ENCODE measurements at places on chromosomes 1 and 21.
A peak's percentile ranks its signal among the peaks of the same experiment; 100 is the strongest.

DNA sequence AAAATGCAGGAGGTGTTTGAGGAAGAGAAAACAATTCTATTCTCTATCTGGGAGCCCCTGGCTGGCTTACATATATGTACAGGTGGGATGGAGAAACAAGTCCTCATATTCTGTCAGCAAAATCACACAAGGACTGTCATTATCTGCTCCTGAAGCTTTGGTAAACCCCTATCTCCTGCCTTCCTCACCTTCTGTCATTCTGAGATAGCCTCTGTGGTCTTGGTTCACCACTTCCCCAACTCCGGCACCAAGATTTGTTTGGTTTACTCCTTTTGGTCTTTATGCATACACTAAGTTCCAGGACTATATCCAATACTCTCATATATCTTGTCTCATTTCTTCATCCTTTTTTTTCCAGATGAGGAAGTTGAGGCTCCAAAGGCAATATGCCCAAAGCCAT lies 551.1 kb downstream of the PLPP3 start:
- no peak for DNase-seq

DNA sequence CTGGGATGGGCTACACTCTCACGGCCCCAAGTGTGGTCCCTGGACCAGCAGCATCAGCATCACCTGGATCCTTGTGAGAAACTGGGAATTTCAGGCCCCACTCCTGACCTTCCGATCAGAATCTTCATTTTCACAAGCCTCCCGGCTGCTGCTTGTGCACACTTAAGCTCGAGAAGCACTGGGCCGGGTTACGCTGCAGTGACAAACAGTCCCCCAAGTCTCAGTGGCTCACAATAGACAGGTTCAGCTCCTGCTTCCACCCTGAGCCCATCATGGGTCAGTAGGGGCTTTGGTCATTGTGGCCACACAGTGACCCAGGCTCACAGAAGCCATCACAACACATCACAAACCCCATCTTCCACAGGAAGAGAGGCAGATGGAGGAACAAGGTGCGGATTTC lies 63.5 kb downstream of the FHAD1 start:
- DNase-seq: no peak

DNA sequence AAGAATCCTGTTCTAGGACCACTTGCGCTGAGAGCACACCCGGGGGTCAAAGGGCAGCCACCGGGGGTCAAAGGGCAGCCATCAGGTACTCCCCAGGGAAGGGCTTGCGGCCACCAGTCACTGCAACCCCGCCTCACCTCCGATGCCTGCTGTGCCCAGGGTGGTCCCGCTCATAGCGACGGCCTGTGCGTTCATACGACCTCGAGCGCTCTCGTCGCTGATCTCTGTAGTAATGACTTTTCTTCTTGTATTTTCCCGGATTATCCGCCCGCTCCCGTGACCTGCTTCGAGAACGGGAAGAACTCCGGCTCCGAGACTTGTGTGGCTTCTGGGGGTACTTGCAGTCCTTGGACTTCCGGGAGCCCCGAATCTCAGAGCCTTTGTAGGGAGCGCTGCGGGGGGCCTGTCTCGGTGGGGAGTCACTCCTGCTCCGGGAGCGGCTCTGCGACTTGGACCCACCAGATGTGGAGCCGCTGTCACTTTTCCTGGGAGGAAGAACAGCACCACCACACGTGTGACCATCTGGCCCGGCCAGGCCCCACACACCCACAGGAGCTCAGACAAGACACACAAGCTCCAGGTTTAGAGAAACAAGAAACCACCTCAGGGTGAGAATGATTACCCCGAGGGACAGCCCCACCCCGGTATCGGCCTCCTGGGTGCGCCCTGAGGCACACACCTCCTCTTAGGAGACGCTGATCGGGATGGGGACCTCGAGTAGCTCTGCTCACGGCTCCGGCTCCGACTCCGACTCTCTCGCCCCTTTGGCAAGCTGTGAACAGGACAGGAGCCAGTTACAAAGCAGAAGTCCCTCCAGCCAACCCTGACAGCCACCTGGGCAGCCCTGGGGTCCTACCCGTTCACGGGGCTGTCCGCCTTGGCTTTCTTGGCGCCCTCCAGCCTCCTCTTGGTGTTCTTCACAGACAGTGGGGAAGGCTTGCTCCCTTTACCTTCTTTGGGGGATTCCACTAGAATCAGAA lies 11.7 kb downstream of the CCNL2 start:
- no peak for DNase-seq

DNA sequence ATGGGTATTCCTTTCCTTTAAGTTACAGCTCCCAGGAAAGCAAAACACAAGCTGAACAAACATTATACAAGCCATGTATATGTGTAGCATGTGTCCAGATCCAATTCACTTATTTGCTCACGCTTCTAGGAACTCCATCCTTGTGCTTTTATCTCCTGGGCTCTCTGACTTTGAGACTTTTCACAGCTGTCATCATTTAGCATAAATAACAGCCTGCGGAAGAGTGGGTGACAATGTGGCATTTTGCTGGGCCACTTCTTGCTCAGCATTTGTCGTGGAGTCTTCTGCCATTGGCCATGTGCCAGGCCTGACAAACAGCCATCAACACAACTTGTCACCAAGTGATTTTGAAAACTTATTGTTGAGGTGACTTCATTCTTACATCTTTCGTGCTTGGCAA lies 164.3 kb downstream of the KIF26B start:
- DNase-seq: no peak

- DNase-seq: peak; percentile 6
Observed at GRCh38 chr1:76463849-76464248, 389.3 kb downstream of the ST6GALNAC3 start.

- DNase-seq: peak; percentile 86
Observed at GRCh38 chr1:221712776-221713431, 29.0 kb downstream of the DUSP10 start.

GRCh38 chr1:91582431-91582921 lies 81.8 kb downstream of the CDC7 start:
- DNase-seq: no peak

DNA sequence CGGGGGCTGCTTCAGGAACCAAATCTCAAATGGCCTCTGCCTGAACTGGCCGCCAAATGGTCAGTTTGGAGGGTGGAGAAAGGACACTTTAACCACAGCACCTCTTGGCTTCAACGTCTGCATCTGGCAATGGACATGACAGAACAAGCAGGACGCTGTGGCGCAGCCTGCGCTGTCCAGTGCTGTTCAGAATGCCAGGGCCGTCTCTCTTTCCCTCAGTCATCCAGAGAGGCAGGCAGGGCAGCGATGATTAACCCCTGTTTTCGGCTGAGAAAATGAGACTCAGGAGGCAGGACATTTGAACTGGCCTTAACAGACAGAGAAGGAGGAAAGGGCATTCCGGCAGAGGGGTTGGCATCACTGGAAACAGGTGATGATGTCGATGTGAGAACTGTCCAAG lies 48.6 kb downstream of the GLIS1 start:
- DNase-seq: no peak

- DNase-seq: peak; percentile 70
Observed at GRCh38 chr1:21439721-21440629, at the start of gene NBPF3. NBPF3 (plus strand) TSS chr1:21440137; CDS start chr1:21445087, 4,950 bp downstream.

GRCh38 chr1:224087286-224087794 lies 26.6 kb upstream of the FBXO28 start:
- DNase-seq: no peak

DNA sequence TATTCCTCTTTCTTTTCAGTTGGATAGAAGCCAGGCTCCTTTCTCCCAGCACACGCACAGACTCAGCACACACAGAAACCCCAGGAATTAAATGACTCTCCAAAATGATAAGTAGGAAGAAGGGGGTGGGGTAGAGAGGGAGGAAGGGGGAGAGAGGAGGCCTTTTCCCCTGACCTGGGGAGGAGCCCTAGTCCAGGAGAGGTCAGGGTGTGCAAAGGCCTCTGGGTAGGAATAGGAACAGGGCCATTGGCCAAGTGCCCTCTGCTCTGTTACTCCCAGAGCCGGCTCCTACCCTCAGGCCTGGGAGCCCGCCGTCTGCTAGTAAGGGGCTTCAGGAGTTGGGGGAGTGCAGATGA lies 35.6 kb upstream of the PUM1 start:
- no peak for DNase-seq

DNA sequence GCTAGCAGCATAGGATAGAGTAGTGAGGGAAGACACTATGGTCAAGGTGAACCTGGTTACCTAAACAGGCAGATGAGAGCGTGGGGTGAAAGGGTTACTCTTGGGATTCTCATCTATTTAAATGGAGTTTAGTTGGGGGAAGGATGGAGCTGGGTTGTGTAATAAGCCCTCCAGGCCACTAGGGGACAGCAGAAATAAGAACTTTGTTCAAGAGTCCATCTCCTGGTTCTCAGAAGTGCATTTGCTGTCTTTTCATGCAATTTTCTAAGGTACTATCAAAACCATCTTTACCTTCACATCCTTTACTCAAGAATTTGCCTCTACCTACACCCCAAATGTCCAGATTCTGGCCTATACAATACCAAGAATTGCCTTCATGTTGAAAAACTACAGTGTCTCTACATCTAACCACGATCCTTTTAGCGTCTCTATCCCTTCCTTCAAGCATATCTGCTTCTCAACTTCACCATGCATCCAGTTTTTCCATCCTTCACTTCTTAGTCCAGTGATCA lies 28.0 kb downstream of the SLAMF1 start:
- no peak for DNase-seq

DNA sequence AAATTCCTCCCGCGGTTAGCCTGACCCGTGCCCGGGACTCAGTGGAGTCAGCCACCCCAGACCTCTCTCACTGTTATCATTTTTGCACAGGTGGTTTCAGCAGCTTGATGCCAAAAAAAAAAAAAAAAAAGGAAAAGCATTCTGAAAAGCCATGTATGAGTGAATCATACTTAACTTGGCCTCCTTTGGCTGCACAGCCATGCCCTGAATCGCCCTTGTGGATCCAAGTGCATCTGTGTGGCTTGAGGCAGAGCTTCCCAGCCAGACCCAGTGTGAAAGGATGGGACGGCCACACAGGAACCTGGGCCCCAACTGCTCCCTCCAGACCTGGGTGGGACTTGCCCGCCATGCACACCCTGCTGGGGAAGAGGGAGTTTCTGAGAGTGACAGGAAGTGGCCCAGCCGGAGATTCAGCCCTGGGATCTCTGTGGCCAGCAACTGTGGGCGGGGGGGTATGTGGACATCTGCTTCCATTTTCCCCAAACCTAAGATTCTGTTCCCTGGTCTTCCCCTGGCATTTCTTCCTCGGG lies 8.6 kb downstream of the YBEY start:
- no peak for DNase-seq

DNA sequence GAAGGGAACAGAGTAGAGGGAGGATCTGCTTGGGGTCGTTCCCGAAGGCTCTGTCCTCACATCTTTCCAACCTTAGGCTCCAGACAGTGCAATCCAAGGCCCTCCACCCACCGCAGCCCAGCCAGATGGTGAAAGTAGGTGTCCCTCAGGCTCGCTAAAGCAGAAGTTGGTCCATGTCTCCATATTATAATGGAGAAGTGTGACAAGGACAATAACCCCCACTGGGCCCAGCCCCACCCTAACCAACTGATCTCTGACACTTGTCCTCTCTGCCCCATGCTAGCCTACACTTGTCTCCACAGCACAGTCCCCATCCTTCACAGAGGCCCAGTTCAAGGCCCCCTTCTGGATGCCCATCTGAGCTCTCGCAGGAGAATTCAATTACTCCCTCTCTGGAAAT lies 48.7 kb downstream of the DMAP1 start:
- no peak for DNase-seq

GRCh38 chr21:16302851-16303282 lies 573.1 kb downstream of the USP25 start:
- no peak for DNase-seq

All from activated CD4-positive, alpha-beta T cell treated with anti-CD3 and anti-CD28 coated beads, Interleukin-2, amount 50 U/mL, for 16 hours (primary cell).